Motor neuron (in vitro differentiated cells): ENCODE measurements at places on chromosomes 3 and 15. TPM values are rescaled to one million over a fixed set of nuclear protein-coding genes. Genes with fewer than 3 reads are reported as not detected.

Gene GOLGA8S
- total RNA-seq: 0.19 TPM in 2 replicates

Gene LTK
- 0.41 and 0.43 TPM in 2 replicates for total RNA-seq

Gene CCDC80
- 2.5 and 4.0 TPM in 2 replicates for total RNA-seq

Gene ARHGEF26
- 53.4 and 56.3 TPM in 2 replicates for total RNA-seq

Gene TMEM207
- not detected in 2 replicates for total RNA-seq

Gene BUB1B
- total RNA-seq: 2.5 and 3.7 TPM in 2 replicates

Gene TUSC7
- 4.2 and 8.4 TPM in 2 replicates for total RNA-seq

Gene SPINK8
- total RNA-seq: not detected in 2 replicates

Gene GABRB3
- 31.1 and 33.9 TPM in 2 replicates for total RNA-seq

Gene CFAP44
- total RNA-seq: 1.7 and 2.8 TPM in 2 replicates

Gene FEZF2
- total RNA-seq: 1.3 and 1.6 TPM in 2 replicates

Gene C3orf49
- total RNA-seq: 0.66 TPM in 1 of 2 replicates, not detected in the other

Gene NLGN1
- total RNA-seq: 35.6 and 45.7 TPM in 2 replicates

Gene STAB1
- 1.8 and 2.0 TPM in 2 replicates for total RNA-seq

Gene GPR156
- 1.00 and 1.0 TPM in 2 replicates for total RNA-seq

Gene PPP1R14D
- not detected in 2 replicates for total RNA-seq

Gene DNAH12
- total RNA-seq: 6.6 and 9.7 TPM in 2 replicates

Gene ZDHHC23
- 3.2 and 3.4 TPM in 2 replicates for total RNA-seq

Gene LRRC31
- 0.58 TPM in 1 of 2 replicates, not detected in the other for total RNA-seq

Gene CTXND1
- total RNA-seq: 3.2 and 9.1 TPM in 2 replicates

Gene FBXW12
- 0.28 and 0.68 TPM in 2 replicates for total RNA-seq

Gene GOLGA6L7
- 0.27 and 0.52 TPM in 2 replicates for total RNA-seq

Gene GRK7
- 0.08 and 0.09 TPM in 2 replicates for total RNA-seq

Gene ABHD6
- 7.3 and 7.6 TPM in 2 replicates for total RNA-seq

Gene OIP5
- total RNA-seq: 0.78 and 0.95 TPM in 2 replicates

Gene RASL12
- total RNA-seq: 0.13 and 0.18 TPM in 2 replicates

Gene ARL6
- total RNA-seq: 8.7 and 10.7 TPM in 2 replicates

Gene C3orf62
- total RNA-seq: 4.4 and 5.4 TPM in 2 replicates

Gene TGFBR2
- 0.58 and 0.77 TPM in 2 replicates for total RNA-seq

Gene LSM3
- total RNA-seq: 15.5 and 17.3 TPM in 2 replicates

Gene C3orf20
- total RNA-seq: 0.43 and 0.44 TPM in 2 replicates

Gene UMPS
- 13.6 and 17.9 TPM in 2 replicates for total RNA-seq

Gene UQCC5
- total RNA-seq: 47.8 and 102 TPM in 2 replicates

Gene COL8A1
- total RNA-seq: 139 and 156 TPM in 2 replicates

Gene SCN11A
- 0.29 and 0.59 TPM in 2 replicates for total RNA-seq

Gene AKAP13
- 21.6 and 22.4 TPM in 2 replicates for total RNA-seq

Gene RLBP1
- 0.27 and 0.50 TPM in 2 replicates for total RNA-seq

Gene WDR5B
- total RNA-seq: 6.3 and 6.6 TPM in 2 replicates

Gene AP3B2
- total RNA-seq: 1.2 TPM in 2 replicates

Gene SAMD7
- total RNA-seq: 0.08 and 0.09 TPM in 2 replicates
